ENCODE measurements at places on chromosomes 6 and 20. TPM values are rescaled to one million over a fixed set of nuclear protein-coding genes. Genes with fewer than 3 reads are reported as not detected.

DNA sequence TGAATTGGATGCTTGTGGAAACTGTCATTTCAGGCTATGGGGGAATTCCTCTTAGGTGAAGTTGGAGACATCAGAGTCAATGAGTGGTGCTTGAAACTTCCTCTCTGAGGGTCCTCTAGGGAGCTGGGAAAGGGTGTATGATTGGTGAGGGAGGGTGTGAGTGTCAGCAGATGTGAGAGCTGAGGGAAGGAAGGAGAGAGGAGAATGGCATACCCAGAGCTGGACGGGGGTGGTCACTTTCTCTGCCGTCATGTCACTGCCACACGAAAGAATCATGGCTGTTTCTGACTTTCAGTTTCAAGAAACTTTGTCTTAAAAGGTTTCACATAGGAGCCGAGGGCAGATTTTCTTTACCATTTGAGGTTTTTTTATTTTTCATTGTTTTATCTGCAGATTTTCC lies 50.3 kb downstream of the DEK start:
- DNase-seq: no peak

- no peak for DNase-seq
These were observed 4.3 kb downstream of the RPP40 start for GRCh38 chr6:4999586-4999985.

- DNase-seq: no peak
These were observed 7.1 kb downstream of the FNDC11 start for GRCh38 chr20:63560856-63561609.

DNA sequence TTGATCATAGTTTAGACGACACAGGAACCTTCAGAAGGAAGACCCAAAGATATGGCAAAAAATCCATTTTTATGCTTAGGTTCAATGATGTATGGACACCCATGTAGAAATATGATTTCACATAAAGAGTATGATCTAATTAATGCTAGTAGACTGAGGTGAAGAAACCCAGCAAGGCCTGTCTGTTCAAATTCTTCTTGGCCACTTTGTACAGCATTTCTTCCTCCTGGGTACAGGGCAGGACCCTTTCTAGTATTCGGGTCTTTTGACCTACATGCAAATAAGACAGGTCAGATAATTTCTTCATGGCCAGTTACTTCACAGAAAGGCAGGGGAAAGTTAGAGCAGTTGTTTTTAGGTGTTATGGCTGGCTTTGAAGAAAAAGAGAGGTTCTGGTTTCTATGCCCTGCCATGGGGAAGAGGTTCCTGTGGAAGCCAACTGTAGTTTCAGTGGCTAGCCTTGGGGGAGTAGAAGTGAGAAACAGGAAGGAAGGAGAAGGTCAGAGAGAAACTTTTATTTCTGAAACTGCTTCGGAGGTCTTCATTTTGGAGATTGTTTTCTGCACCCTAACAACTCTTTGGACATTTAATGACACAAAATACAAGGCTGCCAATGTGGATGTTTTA lies 208.3 kb downstream of the PTPRK start:
- no peak for DNase-seq

GRCh38 chr6:5135788-5136376 lies 50.7 kb downstream of the PPP1R3G start:
- no peak for DNase-seq

DNA sequence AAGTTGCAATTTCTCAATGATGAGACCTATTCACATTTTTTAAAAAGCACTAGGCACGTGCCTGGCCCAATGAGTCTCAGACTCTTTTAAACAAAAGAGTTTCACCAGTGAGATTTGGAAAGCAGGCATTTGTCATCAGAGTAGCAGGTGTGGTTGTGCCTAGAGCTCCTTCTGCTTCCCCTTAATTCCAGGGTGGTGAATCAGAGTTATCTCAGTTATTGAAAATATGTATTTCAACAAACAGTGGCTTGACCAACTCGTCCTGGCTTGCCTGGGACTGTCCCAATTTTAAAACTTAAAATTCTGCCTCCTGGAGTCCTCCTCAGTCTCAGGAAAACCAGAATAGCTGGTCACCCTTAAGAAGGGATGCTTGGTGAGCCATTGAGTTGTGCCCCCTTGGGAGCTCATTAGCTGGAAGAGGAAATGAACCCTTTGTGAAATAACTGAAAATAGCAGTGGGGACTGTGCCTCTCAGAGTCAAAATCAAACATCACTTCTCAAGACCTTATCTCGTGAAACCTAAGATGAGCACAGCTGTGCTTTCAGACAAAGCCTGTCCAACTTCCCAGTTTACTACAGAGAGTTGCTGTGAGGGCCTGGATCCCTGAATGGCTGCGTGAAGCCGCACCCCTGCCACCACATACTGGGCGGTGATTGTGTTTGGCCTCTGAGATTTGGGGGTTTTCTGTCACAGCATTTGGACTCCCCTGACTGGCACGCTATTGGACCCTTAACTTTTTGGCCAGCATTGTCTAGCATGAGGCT lies 116.3 kb downstream of the ANKRD60 start:
- no peak for DNase-seq

DNA sequence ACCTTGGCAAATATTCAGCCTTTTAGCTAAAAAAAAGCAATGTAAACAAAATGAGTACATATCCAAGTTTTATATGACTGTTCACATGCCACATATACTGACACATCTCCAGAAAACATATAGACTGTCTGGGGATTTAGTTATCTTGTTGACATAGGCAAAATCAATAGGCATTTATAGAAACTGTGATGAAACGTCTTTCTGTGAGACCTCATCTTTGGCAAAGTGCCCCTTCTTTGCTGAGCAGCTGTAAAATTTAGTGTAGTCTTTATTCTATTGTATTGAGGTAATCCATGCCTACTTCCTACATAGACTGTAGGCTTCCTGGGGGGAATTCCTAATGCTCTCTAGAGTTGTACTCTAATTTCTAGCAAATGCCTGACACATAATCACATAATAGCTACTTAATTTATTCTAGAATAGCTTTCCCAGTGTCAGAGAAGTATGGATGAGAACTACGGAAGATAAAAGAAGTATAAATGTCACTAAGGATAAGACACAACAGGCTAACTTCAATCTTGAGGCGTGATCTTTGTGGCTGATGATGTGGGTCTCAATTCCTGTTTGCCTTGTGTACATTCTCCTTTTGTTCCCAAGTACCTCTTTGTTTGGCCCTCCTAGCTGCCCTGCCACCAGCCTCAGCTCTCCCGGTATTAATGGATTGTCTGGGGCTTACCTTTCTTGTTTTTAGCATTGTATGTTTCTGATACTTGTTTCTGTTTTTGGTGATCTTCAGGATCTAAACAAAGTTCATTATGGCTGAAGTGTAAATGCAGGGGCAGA lies 30.6 kb downstream of the PTCHD4 start:
- DNase-seq: no peak

DNA sequence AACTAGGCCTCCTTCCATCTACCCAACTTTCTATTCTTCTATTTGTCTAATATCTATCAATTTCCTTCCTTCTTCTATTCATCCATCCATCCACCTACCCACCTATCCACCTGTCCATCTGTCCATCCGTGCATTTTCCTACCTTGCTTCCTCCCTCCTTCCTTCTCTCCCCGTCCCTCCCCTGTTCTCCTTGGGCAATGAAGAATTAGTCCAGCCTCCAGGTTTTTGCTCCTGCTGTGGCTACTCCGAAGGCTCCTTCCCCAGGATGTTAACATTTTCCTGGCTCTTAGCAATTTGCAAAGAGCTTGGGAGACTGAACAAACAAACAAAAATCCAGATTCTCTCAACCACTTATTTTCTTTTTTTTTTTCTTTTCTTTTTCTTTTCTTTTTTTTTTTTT lies 81.6 kb downstream of the KCNB1 start:
- DNase-seq: no peak

- no peak for DNase-seq
These were observed 98.8 kb upstream of the GRIK2 start for GRCh38 chr6:101294676-101295075.

GRCh38 chr6:17897681-17898080 lies 89.8 kb downstream of the KIF13A start:
- no peak for DNase-seq

- DNase-seq: no peak
These were observed 17.6 kb upstream of the EZR start for GRCh38 chr6:158836625-158837311.

- no peak for DNase-seq
These were observed at the start of gene TBC1D20 for GRCh38 chr20:462199-462991. Gene TBC1D20, minus strand, starts transcription at chr20:462533. Its CDS starts 128 bp downstream, at chr20:462405.

- DNase-seq: no peak
These were observed at the start of gene ARG1 for GRCh38 chr6:131572686-131573415. Gene ARG1, plus strand, starts transcription at chr6:131573226. Its CDS starts 57 bp downstream, at chr6:131573283.

The ATP9A gene
- 54.4 TPM for total RNA-seq

The RSPO4 gene
- total RNA-seq: not detected

The CRYBG1 gene
- total RNA-seq: 7.2 TPM

All from thoracic aorta (tissue), 2 donors.